Fibroblast of upper back skin (primary cell): ENCODE measurements at places on chromosomes 16 and 17.

- no peak for DNase-seq
These were observed 40.0 kb upstream of the HLF start for GRCh38 chr17:55224746-55225145.

- no peak for DNase-seq
These were observed 21.7 kb upstream of the HOXB9 start for GRCh38 chr17:48647963-48648245.

DNA sequence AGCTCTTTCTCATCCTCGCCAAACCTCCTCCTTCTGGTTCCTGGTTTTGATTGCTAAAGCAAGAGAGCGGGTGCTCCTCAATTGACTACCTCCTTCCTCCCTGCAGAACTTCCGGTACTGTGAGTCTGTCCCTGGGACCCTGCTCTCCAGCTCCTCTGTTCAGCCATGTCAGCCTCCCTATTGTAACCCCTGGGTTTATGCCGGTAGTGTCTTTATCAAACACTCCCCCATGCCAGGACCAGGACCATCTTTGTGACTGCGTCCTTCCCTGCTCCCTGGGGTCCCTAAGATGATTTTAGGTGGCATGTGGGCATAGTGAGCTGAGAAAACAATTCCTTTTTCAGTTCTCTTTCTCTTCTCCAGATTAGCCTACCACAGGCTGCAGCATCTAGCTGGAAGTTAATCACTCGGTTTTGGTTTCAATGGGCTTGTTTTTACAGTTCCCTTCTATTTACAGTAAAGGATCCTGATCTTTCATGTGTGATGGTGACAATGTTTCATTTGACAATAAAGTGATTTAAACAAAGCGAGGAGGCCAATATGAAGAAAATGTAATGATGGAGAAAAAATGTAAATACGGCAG lies 27.7 kb upstream of the IL21R start:
- DNase-seq, result no peak

GRCh38 chr16:87795336-87795735 lies 29.6 kb upstream of the KLHDC4 start:
- DNase-seq, result no peak

GRCh38 chr16:83681381-83681956 lies 126.3 kb upstream of the HSBP1 start:
- DNase-seq, result no peak

DNA sequence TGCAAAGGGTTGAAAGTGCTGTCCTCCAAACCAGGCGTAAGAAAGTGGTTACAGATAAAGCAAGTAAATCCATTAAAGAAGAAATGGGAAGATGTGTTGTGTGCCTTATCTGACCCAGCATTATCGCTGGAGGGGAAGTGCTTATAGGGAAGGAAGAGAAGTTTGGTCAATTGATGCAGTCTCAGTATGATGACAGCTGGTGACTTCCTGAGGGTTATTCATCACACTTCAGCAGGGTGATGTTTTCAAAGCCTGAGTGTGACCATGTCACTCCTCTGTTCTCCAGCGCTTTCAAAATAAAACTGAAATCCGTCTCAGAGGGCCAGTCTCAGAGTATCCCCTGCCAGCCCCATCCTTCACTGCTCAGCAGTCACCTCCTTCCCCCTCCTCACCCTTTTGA lies 505.4 kb upstream of the RBFOX1 start:
- no peak for DNase-seq

- DNase-seq, result no peak
These were observed 53.1 kb upstream of the USP7 start for GRCh38 chr16:9016824-9017223.

GRCh38 chr16:13391337-13391736 lies 489.9 kb downstream of the SHISA9 start:
- no peak for DNase-seq

GRCh38 chr16:88957887-88958577 lies 19.0 kb downstream of the CBFA2T3 start:
- no peak for DNase-seq

DNA sequence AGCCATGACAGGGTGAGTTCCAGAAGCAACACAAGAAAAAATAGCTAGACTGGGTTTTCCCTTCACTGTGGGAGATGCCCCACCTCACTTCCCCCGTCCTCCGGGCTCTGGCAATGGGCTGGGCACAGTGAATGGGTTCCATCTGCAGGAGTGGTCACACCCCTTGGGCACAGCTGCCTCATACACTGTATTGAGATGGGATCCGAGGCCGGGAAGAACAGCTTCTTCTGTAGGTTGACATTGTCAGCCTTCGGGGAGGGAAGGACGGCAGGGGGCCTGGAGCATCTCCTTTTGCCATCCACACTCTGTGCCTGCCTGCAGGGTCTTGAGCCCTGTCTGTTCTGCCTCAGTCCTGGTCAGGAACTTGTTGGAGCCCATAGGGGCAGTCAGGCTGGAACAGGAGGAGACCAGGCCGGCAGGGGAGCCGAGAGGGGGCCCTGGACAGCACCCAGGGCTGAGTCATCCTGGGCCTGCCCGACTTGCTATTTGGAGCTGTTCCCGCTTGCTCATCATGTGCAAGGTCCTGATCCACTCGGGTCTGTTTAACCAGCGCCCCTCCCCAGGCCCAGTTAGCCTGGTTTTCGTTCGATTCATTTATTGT lies 286.7 kb downstream of the SEC14L1 start:
- DNase-seq, result peak; percentile 77

DNA sequence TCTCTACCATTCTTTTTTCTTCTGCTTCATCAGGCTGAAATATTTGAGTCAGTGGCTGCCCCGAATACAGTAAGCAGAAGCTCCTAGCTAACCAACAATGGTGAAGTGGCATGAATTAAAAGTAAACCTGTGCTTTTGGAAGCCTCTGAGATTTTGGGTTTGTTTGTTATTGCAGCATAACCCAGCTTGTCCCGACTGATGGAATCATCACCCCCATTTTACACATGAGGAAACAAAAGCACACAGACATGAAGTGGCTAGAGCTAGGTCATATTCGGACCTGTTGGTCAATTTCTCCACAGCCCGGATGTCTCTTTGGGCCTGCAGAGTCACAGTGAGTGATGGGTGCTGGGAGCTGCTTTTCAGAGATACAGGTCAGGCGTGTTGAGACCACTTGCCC lies 39.4 kb downstream of the IRX5 start:
- DNase-seq, result no peak

DNA sequence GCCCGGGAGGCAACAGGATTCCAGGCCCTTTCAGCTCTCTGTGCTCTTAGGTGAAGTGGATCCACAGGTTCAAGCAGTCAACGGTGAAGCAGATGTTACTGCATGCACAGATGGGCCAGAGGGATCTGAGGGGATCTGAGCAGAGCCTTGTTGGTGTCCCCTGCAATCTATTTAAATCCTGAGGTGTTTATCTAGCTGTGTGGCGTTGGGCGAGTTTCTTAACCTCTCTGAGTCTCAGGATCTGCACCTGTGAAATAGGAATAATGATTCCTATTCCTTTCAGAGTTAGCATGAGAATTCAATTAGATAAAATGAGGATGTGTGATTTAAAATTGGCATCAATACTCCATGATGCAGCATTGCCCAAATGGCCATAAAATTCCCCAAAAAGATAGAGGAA lies 237.3 kb upstream of the CDH5 start:
- no peak for DNase-seq

DNA sequence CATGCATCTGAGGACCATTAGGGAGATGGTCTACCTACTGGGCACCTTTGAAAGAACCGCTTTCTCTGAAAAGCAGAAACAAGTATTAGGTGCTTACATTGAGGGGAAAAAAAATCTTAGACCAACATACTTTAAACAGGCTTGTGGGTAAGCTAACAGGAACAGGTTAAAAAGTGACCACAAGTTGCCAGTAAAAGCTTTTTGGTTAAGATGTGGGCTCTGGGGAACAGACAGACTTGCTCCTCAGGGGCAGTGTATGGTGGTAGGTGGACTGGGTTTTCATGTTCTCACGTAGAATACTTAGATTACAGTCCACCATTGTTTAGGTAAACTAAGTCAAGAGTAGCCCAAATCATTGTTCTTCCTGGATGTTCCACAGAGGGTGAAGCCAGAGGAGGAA lies 41.2 kb downstream of the REXO5 start:
- DNase-seq, result no peak

- DNase-seq, result no peak
These were observed 16.8 kb upstream of the PLLP start for GRCh38 chr16:57301126-57301817.

DNA sequence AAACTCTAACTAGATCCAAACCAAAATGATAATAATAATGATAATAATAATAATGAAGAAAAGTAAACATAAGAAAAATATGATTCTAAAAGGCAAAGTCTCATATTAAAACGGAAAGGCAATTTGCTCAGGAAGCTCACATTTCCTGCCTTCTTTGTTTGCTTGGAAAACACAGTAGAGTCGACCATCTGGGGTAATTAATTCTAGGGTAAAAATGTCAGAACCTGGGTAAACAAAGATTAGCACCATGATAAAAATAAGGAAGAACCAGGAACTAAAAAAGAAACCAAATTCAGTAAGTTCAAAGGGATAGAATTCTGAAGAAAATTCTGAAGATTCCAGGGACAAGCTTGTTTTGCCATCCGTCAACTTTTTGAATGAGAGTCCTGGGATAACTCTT lies 16.2 kb downstream of the KRABD2 start:
- DNase-seq, result no peak

- no peak for DNase-seq
These were observed 10.6 kb downstream of the ATPAF2 start for GRCh38 chr17:18028114-18028951.

DNA sequence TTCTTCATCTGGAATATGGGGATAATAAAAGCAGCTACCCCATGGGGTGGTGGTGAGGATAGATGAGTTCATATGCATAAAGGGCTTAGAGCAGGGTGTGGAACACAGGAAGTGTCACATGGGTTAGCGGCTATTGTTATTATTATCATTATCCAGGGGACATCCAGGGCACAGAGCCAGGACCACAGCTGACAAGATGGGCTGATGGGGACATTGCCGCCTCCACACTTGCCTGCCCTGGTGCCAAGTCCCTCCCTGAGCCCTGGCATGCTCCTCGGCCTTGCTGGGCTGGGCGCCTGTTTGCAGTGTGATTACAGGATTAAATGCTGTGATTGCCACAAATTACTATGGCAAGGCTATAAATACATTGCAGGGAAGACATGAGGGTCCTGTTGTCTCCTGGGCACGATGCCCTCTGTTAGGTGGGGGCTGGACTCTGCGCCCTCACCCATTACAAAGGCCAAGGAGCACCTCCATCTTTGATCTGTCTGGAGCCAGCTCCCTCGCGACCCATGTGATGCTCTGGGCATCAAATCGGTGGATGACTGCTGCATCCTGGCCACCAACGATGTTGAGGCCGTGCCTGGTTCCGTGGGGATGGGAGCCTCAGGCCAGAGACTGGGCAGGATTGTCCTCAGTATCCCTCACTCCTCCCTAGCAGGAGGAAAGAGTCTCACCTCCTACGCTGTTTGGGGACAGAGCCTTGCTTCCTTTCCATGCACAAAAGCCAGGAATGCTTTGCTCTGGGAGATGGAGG lies 43.2 kb downstream of the PIMREG start:
- DNase-seq, result no peak
